ENCODE measurements at places on chromosomes 6 and 20.

DNA sequence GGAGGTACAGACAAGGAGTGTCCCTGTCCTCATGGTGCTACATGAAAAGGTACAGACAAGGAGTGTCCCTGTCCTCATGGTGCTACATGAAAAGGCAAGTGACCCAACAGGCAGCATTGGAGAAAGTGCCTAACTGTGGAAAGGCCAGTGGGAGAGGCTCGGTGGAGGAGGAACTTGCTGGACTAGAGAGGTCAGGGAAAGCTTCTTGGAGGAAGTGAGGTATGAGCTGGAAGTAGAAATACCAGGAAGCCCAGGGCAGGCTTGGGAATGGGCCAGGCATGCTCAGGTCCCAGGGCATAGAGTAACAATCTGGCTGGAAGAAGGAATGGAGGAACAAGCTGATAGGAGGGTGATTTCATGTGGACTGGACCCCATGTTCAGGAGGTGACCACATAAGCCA lies 59.8 kb upstream of the FNDC1 start:
- DNase-seq: no peak

- DNase-seq: no peak
Measured at GRCh38 chr6:55696501-55696900, 117.5 kb upstream of the HMGCLL1 start.

- DNase-seq: peak; percentile 18
Measured at GRCh38 chr6:27693766-27694546, 218.2 kb downstream of the OR2B2 start.

DNA sequence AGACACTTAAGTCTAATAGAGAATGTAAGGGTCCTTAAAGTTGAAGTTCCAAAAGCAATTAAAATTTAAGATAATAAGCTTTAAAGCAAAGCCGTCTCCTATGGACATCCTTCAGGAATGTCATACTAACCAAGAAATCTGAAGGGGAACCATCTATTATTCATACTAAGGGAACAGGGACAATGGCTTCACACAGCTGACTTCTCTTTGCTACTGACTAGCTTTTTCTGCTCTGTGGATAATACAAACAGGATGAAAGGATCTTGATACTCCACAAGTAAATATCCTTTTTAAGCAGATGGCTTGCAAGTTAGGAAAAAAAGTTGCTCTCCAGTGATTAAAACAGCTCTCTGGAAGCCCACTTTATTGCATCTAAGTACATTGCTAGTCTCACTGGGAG lies 178.6 kb downstream of the BACH2 start:
- DNase-seq: no peak

DNA sequence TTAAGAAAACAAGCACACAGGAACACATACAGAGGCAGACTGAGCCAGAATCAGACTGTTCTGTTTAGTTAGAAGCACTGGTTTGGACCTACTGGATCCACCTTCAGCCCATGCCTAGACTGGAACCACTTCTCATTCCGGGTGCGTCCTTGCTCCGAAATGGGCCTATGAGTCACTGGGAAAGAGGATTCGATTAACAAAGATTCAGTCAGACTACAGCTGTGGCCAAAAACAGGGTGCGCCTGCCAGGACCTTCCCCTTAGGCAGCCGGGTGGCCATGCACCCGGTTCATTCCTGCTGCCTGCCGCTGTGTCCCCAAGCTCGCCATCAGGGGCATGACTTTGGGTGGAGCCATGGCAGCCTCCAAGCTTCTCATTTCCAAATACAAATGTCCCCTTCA lies 14.5 kb upstream of the KCNK5 start:
- DNase-seq: peak; percentile 74

GRCh38 chr6:71248878-71249544 lies 39.6 kb upstream of the OGFRL1 start:
- DNase-seq: no peak

- DNase-seq: no peak
Measured at GRCh38 chr6:53873922-53874321, 79.1 kb downstream of the LRRC1 start.

- no peak for DNase-seq
Measured at GRCh38 chr6:41336824-41337223, 1.4 kb downstream of the NCR2 start.

- DNase-seq: no peak
Measured at GRCh38 chr6:71392276-71392675, 103.7 kb downstream of the OGFRL1 start.

DNA sequence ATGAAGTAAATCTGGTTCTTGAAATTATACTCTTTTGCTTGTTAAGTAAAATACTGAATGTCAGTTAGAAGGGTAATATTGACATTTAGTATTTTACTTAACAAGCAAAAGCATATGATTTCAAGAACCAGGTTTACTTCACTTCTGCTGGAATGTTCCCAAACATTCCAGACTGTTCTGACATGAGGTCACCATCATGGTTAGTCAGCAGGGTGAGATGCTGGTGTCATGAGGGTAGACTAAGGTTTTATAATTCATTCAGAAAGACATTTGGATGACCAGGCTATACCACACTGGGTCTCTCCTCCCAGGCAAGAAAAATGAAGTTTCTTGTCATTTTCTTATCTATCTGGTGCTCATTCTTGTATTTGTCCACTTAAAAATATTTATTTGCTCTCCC lies 414.4 kb upstream of the MMS22L start:
- DNase-seq: no peak

DNA sequence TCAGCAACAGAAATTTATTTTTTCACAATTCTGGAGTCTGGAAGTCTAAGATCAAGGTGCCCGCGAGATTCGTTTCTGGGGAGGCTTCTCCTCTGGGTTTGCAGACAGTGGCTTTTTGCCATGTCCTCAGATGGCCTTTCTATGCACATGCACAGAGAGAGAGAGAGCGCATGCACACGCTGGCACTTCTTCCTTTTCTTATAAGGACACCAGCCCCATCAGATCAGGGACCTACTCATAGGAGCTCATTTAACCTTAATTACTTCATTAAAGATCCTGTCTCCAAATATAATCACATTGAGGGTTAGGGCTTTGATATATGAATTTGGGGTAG lies 260.7 kb upstream of the PLCB4 start:
- no peak for DNase-seq

DNA sequence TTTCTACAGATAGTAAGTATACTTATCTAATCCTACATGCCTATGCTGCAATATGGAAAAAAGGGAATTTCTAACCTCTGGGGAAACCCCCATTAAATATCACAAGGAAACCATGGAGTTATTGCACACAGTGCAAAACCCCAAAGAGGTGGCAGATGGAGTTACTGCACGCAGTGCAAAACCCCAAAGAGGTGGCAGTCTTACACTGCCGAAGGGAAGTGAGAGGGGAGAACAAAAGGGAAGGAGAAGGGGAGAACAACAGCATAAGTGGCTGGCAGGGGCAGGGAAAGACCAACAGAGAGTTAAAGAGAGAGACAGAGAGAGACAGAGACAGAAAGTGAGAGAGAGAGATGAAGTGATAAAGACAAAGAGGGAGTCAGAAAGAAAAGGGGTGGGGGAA lies 43.8 kb upstream of the EIF2S2 start:
- no peak for DNase-seq

DNA sequence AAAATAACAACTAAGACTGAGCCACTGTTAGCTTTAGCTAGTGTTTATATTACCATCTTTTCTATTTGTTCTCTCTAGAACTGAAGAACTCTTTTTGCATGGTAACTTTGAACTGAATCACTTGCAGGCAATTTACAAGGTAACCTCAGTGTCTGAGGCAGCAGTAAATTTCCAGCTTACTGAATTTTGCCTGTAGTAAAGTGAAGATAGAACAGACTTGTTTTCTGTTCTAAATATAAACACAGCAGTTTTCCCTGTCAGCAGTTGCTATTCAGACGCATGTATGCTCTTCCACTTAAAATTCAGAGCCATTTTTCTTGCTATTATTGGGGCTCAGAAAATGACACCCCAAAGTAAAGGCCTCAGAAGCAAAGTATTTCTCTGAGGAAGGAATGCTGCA lies 974.0 kb upstream of the GJE1 start:
- DNase-seq: no peak

- no peak for DNase-seq
Measured at GRCh38 chr6:102732898-102733297, 1339.4 kb downstream of the GRIK2 start.

DNA sequence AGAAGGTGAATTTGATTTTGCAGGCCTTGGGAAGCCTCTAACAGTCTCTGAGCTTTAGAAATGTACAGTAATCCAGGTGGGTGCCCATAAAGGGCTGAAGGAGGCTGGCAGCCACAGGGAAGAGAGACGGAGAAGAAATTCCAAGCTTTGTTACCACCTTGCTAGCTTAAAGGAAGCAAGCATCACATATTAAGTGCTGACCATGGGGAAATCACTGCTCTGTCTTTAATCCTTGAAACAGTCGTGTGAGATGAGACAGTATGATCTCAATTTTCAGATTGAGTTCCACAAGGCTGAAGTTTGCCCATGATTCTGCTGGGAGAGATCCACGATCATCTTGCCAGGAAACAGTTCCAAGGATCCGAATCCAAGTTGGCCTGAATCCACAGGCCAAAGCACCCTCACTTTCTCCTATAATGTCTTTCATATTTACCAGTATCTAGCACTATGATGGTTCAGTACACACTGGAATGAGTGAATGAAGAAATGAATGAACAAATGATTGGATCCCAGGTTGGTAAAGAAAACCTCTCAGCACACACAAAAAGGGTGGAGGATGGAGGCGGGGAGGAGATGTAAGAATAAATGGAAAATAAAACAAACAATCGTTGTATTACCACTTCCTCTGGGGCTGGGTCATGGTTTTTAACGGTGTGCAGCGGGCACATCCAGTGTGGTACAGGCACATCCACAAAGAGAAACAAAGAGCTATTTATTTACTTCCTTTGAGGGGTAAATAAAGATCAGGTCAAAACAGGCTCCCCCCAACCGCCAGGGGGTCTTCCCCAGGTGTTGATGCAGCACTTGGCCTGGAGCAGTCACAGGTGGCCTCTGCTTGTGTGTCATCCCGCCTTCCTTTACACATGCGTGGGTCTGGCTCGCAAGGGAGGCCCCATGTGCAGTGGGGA lies 28.2 kb upstream of the TAF8 start:
- no peak for DNase-seq

DNA sequence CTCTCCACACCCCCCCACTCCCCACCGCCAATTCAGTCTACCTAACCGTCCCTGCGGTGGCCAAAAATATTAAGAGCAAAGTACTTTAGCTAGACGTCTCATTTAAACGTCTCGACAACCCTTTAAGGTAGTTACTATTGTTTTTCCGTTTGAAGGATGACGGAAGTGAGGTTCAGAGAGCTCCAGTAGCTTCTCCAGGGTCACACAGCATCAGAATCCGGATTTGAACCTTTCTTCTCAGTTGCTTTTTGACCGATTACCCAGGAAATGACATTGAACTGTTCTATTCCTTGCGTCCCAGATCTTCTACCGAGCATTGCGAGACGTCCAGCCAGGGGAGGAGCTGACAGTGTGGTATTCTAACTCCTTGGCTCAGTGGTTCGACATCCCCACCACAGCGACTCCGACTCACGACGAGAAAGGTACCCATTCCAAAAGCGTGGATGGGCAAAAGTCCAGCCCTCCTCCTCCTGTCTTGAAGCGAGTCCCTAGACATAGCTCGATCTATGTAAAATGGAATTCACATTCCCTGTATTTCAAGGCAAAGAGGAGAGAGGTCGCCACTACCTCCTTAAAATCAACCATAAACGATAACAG lies 2.4 kb downstream of the PRDM13 start:
- DNase-seq: no peak

DNA sequence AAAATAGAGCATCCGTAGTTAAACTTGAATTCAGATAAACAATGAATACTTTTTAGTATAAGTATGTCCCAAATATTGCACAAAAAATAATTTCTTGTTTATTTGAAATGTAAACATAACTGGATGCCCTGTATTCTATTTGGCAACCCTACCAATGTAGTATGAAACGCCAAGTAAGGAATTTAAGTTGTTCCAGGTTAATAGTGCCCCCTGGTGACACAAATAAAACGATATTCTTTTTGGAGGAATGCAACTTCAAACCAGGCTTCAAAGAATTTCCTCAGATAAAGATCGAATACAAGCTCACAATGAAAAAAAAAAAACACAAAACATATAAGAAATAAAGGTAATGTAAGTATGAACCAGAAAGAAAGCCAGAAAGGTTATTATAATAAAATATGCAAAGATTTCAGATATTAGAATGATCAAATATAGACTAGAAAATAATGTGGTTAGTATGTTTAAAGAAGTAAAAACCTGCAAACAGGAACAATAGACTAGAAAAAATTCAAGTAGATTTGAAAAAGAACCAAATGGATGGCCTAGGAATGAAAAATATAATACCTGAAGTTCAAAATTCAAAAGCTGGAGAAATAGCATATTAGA lies 18.4 kb upstream of the AKAP7 start:
- no peak for DNase-seq

GRCh38 chr6:52399511-52400312 lies 20.4 kb upstream of the EFHC1 start:
- DNase-seq: peak; percentile 23

DNA sequence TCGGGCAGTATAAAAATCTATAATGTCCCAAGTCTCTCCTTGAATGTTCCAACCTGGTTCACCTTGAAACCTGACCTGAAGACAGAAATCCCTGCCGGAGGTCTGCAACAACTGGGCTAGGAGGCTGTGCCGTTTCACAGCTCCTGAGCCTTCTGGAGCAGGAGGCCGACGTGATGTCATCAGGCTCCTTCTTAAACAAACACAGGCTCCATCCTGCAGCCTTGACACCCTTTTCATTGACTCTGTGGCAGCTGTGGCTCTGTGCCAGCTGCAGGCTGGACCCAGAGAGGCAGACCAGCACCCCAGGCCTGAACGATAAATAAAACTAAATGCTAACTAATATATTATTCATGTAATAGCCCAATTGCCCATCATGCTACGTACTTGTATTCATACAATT lies 483.9 kb downstream of the CD83 start:
- no peak for DNase-seq

DNA sequence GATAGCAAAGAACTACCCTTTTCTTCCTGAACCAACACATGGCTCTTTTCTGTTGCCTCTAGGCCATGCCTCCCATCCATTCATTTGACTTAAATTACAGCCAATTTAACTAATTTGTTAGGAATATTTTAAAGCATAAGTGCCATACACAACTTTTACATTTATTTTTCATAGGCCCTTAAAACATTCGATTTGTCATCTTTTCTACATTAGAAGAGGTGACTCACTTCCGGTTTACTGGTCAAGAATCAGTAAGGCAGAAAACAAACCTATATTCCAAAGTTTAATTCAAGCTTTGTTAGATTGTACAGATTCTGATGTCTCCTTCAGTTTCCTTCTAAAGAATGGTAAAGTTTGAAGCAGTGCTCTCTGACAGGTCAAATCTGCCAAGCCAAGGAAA lies 344.3 kb downstream of the SAMD5 start:
- no peak for DNase-seq

GRCh38 chr20:20358801-20359200 lies 9.1 kb upstream of the INSM1 start:
- DNase-seq: no peak

DNA sequence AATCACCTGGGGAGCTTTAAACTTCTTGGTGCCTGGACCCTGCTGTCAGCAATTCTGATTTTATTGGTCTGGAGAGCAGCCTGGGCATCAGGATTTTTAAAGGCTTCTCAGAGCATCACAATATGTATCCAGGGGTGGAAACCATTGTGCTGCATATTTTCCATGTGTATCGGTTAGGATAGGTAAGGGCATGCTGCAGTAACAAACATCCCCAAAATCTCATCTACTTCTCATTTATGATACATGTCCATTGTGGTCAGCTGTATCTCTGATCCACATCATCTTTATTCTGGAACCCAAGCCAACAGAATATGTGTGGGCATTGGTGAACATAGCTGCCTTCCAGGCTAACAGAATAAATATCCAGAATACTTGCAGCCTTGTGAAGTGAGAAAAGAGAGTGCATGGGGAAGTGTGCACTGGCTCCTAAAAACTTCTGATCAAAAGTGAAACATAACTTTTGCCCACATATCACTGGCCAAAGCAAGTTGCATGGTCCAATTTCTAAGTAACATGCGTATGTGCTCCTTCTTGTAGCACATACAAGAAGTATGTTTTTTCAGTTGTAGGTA lies 215.1 kb downstream of the ZMYND8 start:
- DNase-seq: no peak

Data from thyroid gland (tissue), 4 donors.